Activated T-cell treated with anti-CD3 and anti-CD28 coated beads, Interleukin-2, amount 50 U/mL, for 48 hours (primary cell): ENCODE measurements at places on chromosomes 16 and 17.

- no peak for DNase-seq
Measured at GRCh38 chr17:50447870-50448595, 20.6 kb downstream of the CHAD start.

- no peak for DNase-seq
Measured at GRCh38 chr16:75111514-75111940, 5.1 kb downstream of the LDHD start.

- no peak for DNase-seq
Measured at GRCh38 chr16:69382421-69382820, 3.4 kb downstream of the TERF2 start.

GRCh38 chr17:44914148-44914547 lies 1.2 kb downstream of the GFAP start:
- DNase-seq, result no peak

DNA sequence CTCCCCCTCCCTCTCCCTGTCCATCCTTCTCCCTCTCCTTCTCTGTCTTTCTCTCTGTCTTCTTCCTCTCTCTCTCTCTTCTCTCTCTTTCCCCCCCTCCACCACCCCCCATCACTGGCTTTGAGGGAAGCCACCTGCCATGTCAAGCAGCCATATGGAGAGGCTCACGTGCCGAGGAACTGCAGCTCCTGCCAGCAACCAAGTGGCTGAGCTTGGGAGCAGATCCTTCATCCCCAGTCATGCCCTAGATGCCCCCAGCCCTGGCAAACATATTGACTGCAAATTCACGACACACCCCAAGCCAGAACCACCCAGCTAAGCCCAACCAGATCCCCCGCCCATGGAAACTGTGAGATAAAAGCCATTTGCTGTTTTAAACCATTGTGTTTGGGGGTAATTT lies 40.9 kb upstream of the RBFOX3 start:
- DNase-seq, result no peak

DNA sequence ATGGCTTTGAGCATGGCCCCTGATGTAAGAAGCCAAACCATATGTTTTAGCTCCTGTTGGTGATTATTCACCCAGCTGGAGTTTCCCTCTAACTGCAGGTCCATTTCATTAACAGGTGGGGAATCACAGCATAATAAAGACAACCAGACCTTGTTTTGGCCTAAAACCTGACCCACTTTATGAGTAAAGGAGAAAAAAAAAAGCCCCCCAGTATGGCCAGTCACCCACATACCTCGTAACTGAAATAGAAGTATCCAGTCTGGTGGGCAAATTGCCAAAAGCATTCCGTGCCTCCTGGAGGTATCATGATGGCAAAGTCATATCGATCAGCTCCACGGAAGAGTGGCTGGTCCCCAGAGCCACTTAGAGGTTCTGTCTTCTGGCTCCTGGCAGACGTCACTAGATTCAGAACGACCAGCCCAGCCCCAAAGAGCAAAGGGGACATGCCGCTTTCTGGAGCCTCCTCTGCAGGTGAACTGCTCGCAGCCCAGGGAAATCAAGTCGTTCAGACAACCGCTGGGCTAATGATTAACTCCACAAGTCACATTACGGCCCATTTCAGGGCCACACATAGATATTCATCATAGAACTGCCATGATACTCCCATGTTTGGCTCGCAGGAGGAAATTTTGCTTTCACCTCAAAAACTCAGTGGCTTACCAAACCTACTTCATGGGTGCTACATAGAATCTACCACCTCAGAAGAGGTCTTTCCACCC lies at the start of gene TMED6:
TSS of gene TMED6 (minus strand) at position 478 of the 719 bp plus-strand sequence. CDS start at position 445, 33 bp downstream.
- no peak for DNase-seq

DNA sequence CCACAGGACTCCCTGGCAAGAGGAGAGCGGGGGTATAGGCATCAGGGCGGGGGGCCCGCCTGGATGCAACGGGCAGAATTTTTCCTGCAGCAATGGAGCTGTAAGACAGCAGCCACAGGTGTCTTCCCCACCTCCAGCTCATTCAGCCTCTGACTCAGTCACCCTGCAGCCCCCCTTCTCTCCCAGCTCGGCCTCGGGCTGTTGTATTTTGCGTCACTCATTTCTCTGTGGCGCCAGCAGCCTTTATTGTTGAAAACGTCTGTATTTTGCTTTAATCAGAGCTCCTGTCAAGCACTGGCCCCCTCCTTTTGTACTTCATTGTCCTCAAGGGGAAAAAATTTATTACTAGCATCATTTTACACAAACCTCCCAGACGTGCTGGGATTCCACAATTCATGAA lies 117.7 kb downstream of the WSCD1 start:
- DNase-seq, result no peak

- no peak for DNase-seq
Measured at GRCh38 chr16:4393240-4393600, 21.6 kb downstream of the VASN start.

GRCh38 chr17:15409721-15410250 lies 57.6 kb downstream of the CDRT4 start:
- no peak for DNase-seq

- DNase-seq, result peak; percentile 88
Measured at GRCh38 chr16:31108035-31108793, at the start of gene BCKDK. BCKDK (plus strand) TSS chr16:31108386; CDS start chr16:31109224, 838 bp downstream.

GRCh38 chr16:35734728-35735402 lies 2275.5 kb downstream of the TP53TG3F start:
- no peak for DNase-seq

DNA sequence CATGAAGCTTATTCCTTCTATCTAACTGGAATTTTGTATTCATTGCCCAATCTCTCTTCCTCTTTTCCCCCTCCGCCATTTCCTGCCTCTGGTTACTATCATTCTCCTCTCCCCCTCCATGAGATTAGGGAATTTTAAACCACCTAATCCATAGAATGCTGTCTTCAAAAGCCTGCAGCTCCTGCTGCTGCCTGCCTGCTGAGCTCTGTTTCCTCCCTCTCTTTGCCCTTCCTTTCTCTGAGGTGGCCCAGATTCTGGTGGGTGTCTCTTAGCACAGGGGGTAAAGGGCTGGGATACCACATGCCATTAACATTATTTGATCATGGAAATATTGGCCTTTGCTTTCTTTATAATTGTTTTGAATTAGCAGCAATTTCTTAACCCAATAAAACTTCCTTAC lies 241.6 kb downstream of the CNTNAP4 start:
- no peak for DNase-seq

DNA sequence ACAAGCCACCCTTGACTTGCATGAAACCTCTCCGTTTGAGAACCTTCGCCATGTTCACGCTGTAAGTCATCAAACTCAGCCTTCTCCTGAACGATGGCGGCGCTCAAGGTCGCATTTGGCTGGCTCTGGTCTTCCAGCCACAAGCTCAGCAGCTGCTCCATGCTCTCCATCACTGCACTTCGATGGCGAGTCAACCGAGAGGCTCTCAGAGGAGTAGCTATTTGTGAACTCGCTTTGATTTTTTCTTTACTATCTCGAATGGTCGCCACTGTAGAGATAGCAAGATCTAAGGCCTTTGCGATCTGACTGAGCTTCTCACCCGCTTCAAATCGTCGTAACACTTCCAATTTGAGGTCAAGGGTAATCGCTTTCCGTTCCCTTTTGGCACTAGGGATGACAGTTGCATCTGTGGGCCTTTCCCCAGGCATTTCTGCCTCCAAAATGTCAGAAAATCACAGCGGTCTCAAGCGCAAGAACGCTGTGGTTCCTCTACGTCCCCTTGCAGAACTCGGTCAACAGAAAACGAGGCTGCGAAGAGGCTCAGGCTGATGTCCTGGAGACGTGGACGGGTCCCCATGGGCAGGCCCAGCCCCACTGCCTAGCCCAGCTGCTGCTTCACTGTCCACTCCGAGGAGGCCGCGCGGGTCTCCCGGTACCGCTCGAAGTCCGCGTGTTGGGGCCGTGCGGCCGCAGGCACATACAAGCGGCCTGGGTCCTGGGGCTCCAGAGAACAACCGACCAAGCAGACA lies 23.1 kb downstream of the DEF8 start:
- DNase-seq, result no peak

DNA sequence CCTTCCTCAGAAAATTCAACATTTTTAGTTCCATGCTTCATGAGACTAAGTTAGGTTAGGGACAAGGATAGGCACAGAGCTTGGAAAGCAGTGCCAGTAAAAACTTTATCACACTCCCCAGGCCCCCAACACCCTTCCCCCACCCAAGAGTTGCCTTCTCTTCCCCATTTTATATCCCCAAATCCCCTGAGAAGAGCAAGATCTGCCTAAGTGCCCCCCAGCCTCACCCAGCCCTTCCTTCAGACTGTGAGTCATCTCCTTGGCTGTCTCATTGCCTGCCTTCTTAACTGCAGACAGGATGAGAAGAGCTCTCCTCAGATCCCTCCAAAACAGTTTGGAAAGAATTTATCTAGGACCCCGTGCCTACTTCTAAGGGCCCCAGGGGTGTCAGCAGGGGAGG lies 55.8 kb downstream of the NEUROD2 start:
- no peak for DNase-seq

GRCh38 chr17:71633391-71633849 lies 487.4 kb upstream of the SOX9 start:
- DNase-seq, result no peak

DNA sequence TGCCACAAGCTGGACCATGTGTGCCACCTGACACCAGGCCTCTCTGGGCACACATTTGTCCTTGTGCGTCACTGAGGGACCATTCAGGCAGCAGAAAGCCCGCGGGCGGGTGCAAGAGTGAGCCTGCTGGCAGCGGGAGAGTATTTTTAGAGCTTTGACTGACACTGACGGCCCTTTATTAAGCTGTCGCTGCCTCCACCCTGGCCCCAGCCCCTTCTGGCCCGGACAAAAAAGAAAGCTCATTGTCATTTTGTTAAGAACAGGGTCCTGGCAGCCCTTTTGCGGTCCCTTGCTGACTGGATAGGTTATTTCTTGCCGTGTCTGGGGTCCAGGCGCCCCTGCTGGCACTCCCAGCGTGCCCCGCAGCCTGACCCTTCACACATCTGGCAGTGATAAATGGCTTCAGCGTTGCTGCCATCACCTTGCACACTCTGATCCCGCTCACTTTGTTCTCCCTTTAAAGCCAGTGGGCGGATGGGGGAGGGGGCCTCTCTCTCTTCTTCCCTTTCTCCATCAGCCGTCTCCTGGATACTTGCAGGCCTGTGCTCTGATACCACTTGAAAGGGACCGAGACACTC lies 78.4 kb upstream of the NKD1 start:
- DNase-seq, result no peak

- DNase-seq, result no peak
Measured at GRCh38 chr17:10797476-10798328, 6.2 kb downstream of the TMEM238L start.

DNA sequence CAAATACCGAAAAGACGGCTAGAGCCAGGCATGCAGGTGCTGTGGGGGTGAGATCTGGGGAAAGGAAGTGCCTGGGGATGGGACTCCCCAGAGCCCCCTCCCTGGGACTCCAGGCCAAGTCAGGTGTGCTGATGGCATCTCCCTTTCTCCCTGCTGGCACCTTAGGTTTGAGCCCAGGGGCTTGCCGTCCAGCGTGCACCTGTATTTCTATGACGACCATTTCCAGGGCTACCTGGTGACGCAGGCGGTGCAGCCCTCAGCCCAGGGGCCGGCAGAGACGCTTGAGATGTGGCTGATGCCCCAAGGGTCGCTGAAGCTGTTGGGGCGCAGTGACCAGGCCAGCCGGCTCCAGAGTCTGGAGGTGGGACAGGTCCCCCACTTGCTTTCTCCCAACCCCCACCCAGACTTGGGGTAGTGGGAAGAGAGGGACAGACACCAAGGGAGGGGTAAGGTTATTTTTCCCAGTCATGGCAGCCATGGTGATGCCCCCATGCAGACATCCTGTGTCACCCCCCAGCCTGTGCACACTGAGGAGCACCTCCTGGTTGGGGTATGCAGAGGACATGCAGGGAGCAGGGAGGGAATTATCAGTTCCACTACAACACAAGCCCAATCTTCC lies 11.1 kb downstream of the XYLT2 start:
- DNase-seq, result no peak

DNA sequence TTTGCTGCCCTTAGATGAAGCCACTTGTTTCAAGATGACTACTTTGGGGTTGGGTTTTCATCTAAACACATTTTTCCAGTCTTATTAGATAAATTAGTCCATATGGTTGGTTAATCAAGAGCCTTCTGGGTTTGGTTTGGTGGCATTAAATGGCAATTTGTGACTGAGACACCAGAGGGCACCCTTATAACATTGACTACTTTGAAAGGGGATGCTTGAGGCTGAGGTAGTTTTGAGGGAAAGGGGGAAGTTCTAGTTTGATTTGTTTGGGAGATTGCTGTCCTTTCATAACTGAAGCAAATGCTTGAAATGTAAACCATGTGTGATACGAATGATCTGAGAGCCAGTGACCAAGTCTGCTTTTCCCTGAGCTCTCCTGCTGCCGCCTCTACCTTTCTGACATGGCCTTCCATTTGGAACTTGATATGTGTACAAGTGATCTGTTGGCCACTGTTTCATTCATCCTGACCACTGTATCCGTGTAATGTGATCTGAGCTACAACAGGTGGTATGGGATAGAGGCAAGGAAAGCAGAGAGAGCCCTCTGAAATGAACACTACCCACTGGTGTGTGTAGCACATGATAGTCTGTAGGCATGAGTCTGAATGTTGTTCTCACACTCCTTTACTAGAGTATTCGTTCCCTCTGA lies 5.8 kb upstream of the RARA start:
- DNase-seq, result peak; percentile 44

DNA sequence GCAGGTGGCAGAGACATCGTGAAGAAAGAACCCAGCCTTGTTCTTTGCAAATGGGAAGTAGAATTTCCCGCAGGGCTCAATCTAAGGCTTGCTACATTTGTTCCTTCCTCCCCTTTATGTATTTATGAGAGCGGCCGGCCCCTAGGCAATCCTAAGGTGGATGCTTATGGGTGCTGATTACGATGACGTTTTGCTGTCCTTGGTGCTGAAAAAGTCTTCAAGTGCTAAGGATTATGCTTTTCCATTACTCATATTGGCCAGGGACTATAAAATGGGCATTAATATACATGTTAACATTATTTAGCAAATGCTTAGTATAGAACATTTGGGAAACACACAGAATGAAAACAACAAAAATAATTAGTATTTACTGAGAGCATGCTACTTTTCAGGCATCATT lies 313.3 kb upstream of the XYLT1 start:
- no peak for DNase-seq

- no peak for DNase-seq
Measured at GRCh38 chr16:64391063-64391600, 730.7 kb downstream of the CDH11 start.

- DNase-seq, result peak; percentile 69
Measured at GRCh38 chr17:20234276-20234675, 225.1 kb downstream of the SPECC1 start.

GRCh38 chr16:19005561-19006445 lies 22.1 kb downstream of the TMC7 start:
- no peak for DNase-seq

DNA sequence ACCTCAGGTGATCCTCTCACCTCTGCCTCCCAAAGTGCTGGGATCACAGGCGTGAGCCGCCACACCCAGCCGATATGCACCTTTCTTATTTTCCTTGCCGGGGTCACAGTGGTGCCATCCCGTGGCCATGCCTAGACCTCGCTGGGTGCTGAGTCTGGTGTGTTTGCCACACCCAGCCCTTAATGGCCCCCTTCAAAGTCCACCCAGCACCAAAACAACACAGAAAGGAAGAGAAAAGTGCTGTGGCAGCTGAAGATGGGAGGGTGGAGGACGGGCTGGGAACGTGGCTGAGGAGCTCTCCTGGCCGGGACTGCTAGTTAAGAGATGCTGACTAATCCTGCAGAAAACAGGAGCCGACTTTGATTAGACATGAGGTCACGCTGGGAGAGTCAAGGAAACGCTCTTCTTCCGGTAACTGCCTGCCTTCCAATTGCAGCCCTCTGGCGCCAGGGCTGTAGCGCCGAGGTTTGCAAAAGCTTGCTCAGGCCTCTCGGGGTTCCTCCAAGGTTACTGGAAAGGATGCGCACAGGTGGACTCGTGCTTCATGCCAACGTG lies 10.9 kb downstream of the SLC43A2 start:
- no peak for DNase-seq

- no peak for DNase-seq
Measured at GRCh38 chr17:21357281-21357680, 18.9 kb upstream of the KCNJ12 start.
